ENCODE measurements at places on chromosomes 2 and 18. TPM values are rescaled to one million over a fixed set of nuclear protein-coding genes. Genes with fewer than 3 reads are reported as not detected.

Gene DIPK1C
- total RNA-seq = not detected

Gene TNFAIP6
- 10.7 TPM for total RNA-seq

Gene CCBE1
- 59.0 TPM for total RNA-seq

Gene PRSS56
- total RNA-seq = not detected

Gene EIPR1
- 20.8 TPM for total RNA-seq

Gene CENPA
- total RNA-seq = 0.71 TPM

Gene GKN2
- total RNA-seq = 3.4 TPM

Gene ZEB2
- total RNA-seq = 332 TPM

Gene RIT2
- not detected for total RNA-seq

Data from lung (tissue), 17 donors.